ENCODE measurements at places on chromosomes 5 and 9.

DNA sequence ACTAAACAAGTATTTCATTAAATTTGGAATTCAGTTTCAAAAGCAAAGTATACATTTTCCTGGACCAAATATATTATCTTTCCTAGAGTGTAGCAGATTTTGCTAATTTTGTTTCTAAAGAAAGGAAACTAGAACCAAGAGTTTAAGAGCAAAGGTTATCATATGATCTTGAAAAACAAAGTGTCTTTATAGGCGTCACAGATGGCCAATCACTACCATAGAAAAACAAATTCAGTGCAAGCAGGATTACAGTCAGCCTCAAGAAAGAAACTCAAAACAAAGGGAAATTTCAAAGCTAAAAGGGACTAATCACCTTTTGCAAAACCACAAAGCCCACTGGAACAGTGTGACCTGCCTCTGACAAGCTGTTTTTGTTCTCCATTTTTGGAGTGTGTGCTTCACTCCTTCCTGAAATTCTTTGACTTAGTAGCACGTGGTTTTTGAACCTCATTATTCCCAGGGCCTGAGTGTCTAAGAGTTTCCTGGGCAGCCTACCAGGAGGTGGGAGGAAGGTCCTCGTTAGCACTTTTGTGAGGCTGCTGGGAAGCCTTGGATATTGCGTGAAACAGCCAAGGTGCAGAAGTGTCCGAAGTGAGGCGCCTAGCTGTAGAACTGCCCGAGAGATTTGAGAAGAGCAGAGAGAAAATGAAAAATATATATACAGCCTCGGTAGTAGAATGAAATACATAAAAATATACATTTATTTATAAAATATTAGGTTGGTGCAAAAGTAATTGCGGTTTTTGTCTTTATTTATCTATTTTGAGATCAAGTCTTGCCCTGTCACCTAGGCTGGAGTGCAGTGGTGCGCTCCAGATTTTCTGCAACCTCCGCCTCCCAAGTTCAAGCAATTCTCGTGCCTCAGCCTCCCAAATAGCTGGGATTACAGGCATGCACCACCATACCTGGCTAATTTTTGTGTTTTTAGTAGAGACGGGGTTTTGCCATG lies 246.1 kb downstream of the MARCHF11 start:
- peak; percentile 80 for DNase-seq

GRCh38 chr9:123584202-123585176 lies 228.5 kb downstream of the CRB2 start:
- peak; percentile 39 for DNase-seq

DNA sequence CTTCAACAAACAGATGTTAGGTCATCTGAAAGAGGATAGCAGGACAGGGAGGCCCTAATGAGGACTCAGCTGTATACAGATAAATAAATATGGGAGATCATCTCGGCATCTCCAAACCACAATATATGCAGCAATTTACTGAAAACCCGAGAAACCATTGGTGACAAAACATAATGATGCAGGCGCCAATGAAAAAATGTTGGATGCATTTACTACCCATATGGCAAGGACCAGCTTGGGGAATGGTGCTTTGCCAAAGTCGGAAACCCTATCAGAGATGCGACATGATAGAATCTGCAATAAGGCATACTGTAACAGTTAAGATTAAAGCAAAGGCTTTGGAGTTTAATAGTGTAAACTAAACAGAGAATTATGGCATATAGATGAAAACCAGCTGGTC lies 92.0 kb downstream of the SNCAIP start:
- DNase-seq = no peak

- DNase-seq = peak; percentile 62
Measured at GRCh38 chr5:81778642-81779041, 27.7 kb upstream of the SSBP2 start.

GRCh38 chr5:164335837-164336236 lies 830.4 kb downstream of the MAT2B start:
- peak; percentile 56 for DNase-seq

GRCh38 chr9:14906644-14907359 lies 3.4 kb downstream of the FREM1 start:
- DNase-seq = no peak

DNA sequence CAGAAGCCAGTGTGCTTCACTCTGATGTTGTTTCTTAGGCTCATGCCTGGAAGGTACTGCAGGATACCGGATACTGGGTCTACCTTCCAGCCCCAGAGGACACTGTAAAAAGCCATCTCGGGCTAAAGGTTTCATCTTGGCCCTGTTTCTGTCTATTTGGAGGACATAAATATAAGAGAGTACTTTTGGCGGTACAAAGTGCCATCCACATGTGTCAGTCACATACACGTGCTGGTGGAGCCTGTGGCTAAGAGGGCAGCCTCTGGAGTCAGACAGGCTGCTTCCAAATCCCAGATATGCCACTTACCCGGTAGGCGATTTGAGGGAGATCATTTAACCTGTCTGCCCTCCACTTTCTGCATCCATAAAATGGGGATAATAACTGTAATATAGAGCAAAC lies 160.4 kb downstream of the NR3C1 start:
- DNase-seq = no peak

- no peak for DNase-seq
Measured at GRCh38 chr5:6734781-6735180, 21.5 kb downstream of the TENT4A start.

- no peak for DNase-seq
Measured at GRCh38 chr9:28583832-28584231, 1010.6 kb upstream of the C9orf72 start.

DNA sequence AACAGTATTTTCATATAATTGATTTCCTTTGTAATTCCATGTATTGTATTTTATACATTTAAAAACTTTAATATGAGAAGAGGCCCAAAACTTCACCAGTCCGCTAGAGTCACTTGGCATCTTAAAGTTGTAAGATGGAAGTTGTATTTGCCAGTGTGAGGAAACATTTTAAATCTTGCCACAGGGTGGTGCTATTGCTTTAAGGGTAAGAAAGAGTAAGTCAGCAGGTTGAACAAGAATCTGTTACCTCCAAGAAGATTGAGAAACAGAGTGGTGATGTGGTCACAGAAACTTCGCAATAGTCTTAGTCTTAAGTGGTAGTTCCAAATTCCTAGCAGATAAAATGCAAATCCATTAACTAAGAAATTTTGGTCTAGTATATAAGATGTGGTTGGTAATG lies 39.8 kb upstream of the RANBP6 start:
- DNase-seq = peak; percentile 86

GRCh38 chr5:9207817-9208418 lies 338.0 kb downstream of the SEMA5A start:
- DNase-seq = peak; percentile 69

DNA sequence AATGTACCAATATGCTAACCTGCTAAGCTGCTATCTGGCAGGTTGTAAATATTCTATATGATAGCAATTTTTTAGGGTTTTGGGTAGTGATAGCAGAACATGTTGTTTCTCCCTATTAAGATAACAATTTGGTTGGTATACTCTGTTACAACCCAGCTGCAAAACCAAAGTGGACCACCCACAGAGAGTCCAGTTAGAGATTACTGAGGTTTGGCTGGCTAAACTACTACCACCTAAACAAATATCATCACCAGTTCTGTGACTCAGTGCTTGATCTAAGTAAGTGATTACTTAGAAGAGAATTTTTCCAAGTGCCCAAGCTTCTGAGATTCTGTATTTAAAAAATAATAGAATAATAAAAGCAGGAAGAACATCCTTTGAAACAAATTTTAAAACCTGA lies 72.3 kb downstream of the XRCC4 start:
- peak; percentile 55 for DNase-seq

GRCh38 chr9:91727316-91727861 lies 222.6 kb downstream of the ROR2 start:
- DNase-seq = peak; percentile 69

DNA sequence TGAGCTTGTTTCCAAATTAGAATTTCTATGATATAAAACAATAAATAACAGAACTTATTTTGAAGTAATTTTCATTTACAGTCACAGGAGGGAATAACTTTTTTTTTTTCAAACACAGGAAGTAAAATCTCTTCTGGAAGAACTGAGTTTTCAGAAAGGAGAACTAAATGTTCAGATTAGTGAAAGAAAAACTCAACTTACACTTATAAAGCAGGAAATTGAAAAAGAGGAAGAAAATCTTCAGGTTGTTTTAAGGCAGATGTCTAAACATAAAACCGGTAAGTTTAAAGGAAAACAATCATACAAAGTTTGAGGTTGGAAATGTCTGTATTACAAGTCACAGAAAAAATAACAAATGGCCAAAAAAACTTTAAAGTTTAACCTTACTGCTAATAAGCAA lies 41.6 kb downstream of the RAB14 start:
- DNase-seq = no peak

DNA sequence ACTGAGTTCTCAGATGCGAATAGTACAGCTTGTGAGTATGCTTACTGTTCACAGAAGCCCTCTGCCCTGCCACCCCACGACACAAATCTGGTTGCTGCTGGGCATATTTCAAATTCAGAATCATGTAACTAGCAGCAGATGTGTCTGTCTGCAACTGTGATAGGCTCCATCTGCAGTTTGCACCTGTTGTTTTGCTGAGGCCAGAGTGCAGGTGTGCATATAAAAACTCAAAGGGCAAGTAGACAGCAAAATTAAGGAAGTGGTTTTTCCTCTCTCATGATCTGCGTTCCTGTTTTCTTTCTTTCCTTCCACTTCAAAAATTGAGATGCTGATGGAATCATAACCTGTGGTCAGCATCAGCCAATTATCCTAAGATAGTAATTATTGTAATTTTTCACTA lies 1000.5 kb downstream of the PTPRD start:
- DNase-seq = no peak

GRCh38 chr5:90849939-90850338 lies 291.3 kb downstream of the ADGRV1 start:
- no peak for DNase-seq

DNA sequence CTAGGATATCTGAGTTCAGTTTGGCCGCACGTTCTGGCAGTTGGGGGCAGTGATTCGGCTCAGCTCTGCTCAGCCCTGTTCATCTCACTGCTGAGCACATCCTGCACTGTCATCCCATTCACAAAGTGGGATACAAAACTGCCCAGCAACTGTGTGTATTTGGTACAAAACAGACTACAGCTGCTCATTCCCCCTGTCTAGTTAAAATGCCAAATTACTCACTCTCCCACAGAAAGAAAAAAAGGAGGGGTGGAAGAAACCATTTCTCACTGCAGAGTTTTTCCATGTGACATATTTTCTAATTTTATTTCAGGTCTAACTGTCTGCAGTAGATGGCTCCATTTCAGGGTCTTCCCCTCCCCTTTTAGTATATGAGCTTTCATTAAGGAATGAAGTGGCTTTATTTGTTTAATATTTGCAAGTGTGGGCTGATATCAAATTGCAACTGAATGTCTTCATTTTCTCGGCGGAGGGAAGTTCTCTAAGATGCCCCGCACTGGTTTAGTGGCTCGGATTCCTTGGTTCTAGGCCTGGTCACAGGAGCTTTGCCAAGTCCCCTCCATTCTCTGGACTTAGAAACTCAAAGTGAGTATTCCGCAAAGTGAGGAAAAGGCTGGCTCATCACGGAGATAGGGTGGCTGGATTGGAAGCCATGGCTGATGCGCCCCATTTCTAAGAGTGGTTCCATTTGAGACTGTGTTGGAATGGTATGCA lies 14.7 kb downstream of the COL15A1 start:
- peak; percentile 62 for DNase-seq

DNA sequence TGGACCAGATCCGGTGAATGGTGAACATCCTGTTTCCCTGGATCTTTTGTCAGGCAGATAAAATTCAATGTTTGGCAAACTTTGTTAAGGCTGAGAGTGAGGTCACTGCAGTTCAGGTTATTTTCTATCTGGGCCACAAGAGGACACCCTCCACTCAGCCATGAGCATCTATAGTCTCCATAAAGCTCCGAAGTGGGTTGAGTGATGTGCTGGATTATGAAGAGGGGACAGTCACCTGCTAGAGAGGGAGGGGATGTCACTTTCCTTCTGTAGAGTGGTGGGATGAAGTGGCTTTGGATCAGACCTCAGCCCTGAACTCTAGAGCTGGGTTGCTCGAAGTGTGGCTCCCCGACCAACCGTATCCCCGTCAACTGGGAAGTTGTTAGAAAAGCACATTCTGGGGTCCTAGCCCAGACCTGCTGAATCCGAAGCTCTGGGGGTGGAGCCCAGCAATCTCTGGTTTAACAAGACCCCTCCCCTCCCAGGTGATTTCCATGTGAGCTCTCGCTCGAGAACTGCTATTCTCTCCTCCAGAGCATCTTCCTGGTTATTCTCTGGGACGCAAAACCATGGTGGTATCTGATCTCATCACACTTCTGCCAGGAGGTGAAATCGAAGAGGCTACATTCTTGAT lies 31.8 kb upstream of the FGF1 start:
- peak; percentile 74 for DNase-seq

DNA sequence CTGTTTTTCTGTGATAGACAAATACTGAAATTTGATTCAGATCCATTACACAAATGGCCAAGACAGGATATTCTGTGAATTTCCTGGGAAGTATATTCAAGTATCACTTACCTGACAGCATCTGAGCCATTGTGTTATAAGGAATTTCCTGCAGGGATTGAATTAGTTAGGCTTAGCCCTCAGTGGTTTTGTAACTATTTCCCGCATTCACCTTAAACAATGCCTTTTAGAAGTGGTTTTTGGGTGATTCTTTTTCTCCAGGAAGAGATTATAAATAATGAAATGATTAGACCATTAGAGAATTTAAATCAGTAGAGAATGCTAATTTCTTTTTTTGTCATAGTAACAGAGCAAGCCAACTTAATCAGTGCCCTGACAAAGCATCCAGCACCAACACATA lies 30.6 kb downstream of the ITGA1 start:
- DNase-seq = peak; percentile 12

GRCh38 chr9:83036043-83036442 lies 26.9 kb downstream of the RASEF start:
- DNase-seq = no peak

- peak; percentile 80 for DNase-seq
Measured at GRCh38 chr5:154309371-154309745, 118.8 kb downstream of the GALNT10 start.

DNA sequence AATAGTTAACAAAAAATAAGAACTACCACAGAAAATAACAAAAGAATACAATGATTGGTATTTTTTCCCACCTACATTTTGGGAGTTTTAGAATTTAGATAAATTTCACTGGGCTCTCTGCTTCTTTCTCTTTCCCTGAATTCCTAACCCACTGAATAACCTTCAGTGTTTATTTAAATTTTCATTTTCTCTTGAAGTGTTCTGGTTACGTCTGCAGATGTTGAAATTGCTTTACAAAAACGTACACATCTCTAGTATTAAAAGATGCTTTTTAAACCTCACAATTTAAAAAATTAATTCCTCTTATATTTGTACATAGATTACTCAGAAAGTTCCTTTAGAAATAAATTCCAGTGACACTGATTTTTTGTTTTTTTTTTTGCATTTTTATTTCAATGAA lies 158.7 kb upstream of the TUT7 start:
- no peak for DNase-seq

DNA sequence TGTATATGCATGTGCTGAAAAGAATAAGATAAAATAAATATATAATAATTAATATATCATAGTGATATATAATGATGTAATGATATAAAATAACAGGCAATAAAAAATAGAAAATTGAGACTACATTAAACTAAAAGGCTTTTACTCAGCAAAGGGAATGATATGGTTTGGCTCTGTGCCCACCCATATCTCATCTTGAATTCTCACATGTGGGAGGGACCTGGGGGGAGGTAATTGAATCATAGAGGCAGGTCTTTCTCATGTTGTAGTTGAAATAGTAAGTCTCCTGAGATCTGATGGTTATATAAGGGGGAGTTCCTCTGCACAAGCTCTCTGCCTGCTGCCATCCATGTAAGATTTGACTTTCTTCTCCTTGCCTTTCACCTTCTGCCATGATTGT lies 1550.9 kb upstream of the CDH6 start:
- DNase-seq = no peak

GRCh38 chr5:176614805-176615478 lies 5.0 kb upstream of the GPRIN1 start:
- peak; percentile 77 for DNase-seq

- DNase-seq = no peak
Measured at GRCh38 chr9:124485201-124485600, 22.0 kb downstream of the NR5A1 start.

All from astrocyte of the hippocampus (primary cell).